Hematopoietic multipotent progenitor cell (in vitro differentiated cells): ENCODE measurements at places on chromosomes 16 and 17.

DNA sequence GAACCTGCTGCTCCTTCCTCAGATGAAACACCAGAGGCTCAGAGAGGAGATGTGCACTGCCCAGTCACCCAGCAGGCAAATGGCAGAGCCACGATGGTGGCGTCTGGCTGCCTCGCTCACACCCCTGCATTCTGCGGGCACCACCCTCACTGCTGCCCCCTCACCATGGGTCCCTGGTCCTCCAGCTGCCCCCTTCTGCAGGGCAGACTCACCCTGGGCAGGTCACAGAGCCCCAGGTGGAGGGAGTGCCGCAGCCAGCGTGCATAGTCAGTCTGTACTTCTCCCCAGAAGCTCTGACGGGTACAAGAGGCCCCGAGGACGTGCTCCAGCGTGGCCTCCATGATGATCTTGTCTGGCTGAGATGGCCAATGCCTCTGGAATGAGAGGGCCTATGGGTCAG lies 52.9 kb downstream of the RMI2 start:
- DNase-seq = no peak

DNA sequence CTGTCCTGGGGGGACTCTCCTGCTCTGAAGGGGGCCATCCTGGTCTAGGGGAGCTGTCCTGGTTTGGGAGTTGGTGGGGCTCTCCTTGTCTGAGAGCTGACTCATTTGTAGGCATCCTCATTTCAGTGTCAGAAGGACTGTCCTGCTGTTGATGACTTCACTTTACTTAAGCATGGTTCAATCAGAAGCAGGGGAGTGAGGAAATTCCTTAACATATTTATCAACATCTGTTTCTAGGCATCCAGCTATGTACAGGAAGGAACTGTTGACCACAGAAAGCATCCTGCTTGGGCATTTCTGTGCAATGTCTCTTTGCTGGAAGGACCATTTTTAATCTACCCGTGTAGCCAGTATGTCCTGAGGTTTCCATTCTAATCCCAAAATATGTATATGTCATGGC lies 502.7 kb upstream of the HSBP1 start:
- DNase-seq = no peak

DNA sequence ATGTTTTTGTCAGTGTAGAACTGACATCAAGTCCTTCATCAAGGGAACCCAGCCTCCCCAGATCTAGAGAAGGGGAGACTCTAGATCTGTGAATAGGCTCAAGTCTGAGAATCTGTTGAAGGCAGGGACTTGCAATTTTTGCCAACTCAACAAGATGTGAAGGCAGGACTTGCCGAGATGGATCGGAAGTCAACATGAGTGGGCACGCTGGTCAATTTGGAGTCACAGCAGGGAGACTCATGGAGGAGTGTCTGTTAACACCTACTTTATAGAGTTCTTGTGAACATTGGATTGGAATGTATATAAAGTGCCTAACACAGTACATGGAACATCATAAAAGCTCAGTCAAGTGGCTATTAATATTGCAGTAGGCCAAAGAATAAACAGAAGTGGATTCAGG lies 10.0 kb downstream of the ZNF689 start:
- no peak for DNase-seq

GRCh38 chr17:77427391-77427991 lies 286.7 kb downstream of the SEC14L1 start:
- DNase-seq = no peak

- no peak for DNase-seq
These were observed 12.2 kb downstream of the UNC119 start for GRCh38 chr17:28540231-28540630.

DNA sequence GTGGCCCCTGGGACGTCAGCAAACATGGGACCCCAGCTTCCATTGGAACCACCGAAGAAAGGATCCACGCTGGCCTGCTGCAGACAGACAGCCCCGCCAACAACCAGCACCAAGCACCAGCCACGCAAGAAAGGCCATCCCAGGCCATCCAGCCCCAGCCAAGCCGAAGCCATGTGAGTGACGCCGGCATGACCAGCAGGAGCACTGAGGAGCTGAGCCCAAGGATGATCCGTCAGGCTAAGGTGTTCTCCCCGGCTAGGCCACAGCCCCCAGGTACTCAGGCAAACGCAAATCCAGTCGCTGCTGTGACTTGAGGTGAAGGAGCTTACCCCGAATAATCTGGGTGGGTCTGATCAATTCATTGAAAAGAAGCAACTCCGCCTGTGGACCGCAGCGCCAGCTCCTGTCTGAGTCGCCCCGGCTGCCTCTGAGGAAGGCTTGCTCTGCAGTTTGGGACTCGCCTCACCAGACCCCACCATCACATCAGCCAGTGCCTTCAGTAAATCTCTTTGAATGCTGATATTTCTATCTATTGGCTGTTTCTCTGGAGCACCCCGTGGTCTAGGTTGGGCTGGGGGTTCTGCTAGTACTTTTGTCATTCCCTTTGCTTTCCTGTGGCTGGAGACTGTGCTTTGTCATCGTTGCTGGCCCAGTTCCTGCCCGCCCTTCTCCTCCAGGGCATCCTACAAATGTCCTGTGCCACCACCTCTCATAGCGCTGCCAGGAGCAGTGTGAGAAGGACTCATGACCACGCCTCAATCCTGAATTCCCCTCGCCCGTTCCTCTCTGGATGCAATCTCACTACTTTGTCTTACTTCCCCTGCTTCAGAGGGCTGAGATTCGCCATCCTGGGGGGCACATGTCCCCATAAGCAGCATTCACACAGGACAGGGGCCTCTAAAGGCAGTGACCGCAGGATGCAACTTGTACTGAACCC lies 8.1 kb upstream of the CBX2 start:
- DNase-seq = no peak

- DNase-seq = no peak
These were observed 957.1 kb upstream of the RBFOX1 start for GRCh38 chr16:6375465-6376075.

- no peak for DNase-seq
These were observed 273.1 kb downstream of the PHKB start for GRCh38 chr16:47734081-47734857.

- DNase-seq = no peak
These were observed 2.8 kb upstream of the APPBP2 start for GRCh38 chr17:60528828-60529227.

GRCh38 chr17:32516450-32516849 lies 29.7 kb downstream of the CDK5R1 start:
- DNase-seq = no peak

- DNase-seq = no peak
These were observed 100.5 kb downstream of the AIPL1 start for GRCh38 chr17:6334386-6334785.
